ENCODE measurements at places on chromosomes 2 and 18.

- DNase-seq: no peak
Measured at GRCh38 chr2:168175469-168175868, 71.9 kb downstream of the STK39 start.

DNA sequence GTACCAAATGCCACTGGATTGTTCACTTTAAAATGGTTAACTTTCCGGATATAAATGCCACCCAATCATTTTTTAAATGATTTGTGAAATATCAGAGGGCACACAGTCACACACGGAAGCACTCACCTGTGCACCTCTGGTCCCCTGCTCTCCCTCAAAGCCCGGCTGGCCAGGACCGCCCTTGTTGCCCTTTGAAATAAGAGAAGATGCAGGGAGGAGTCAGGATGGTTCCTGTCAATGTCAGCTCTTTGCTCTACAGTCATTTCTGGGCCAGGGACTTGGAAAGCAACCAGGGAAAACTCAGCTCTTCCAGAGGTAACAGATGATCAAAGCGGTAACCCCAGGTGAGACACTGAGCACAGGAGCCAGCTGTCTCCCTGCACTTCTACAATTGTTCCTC lies 60.7 kb downstream of the COL6A3 start:
- no peak for DNase-seq

- DNase-seq: no peak
Measured at GRCh38 chr18:13006531-13007247, 15.5 kb downstream of the CEP192 start.

DNA sequence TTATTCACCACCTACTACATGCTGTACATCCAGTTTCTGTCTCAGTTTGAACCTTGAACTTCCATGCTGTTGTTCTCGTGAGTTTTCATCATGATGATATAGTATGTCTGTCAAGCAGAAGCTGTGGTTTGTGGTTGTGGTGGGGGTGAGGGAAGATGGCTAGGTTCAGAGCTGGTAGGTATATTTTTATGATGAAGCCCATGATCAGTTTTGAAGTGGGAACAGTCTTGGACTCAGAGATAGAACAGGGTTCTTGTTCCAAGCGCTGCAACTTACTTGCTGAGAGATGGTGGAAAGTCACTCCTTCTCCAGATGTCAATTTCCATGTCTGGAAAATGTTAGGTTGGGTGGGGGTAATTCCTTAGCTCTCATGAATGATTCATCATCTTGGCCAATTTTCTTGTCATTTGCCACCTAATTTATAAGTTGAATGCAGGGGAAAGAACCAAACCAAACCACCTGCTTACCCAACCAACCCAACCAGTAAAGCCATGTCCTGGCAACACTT lies 21.6 kb downstream of the PMAIP1 start:
- DNase-seq: peak; percentile 27

GRCh38 chr18:5975111-5976002 lies 80.0 kb upstream of the TMEM200C start:
- DNase-seq: no peak

DNA sequence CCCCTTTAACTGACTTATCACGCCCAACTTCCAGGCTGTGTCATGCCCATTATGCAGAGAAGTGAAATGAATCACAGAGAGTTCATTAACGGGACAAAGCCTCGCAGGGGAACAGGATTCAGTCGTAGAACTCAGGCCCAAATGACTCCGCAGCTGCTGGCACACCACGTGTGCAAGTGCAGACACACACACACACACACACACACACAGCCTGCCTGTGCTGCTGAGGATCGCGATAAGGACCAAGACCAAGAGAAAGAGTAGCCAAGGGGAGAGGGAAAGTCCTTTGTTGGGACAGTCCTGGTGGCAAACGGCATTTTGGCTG lies 90.0 kb upstream of the TAF1B start:
- DNase-seq: peak; percentile 81

- no peak for DNase-seq
Measured at GRCh38 chr2:18777250-18777812, 188.0 kb upstream of the NT5C1B start.

DNA sequence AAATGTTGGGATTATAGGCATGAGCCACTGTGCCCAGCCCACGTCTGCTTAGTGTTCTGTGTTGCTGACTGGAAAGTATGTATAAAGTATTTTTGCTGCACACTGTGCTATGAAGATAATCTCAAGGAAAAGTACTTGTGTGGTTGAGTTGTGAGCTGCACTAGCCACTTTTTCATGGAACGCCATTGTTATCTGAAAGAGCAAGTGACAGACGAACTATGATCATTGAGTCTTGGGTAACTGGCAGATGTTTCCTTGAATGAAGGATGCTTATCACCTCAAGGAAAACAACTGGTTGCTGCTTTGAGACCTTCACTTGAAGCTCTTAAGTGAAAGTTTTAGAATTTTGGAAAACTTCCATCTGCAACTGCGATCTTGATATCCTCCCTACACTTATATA lies 82.2 kb upstream of the KCTD1 start:
- DNase-seq: no peak

- DNase-seq: no peak
Measured at GRCh38 chr2:180307096-180307495, 300.0 kb upstream of the CWC22 start.

- no peak for DNase-seq
Measured at GRCh38 chr2:17271416-17271815, 246.8 kb downstream of the RAD51AP2 start.

DNA sequence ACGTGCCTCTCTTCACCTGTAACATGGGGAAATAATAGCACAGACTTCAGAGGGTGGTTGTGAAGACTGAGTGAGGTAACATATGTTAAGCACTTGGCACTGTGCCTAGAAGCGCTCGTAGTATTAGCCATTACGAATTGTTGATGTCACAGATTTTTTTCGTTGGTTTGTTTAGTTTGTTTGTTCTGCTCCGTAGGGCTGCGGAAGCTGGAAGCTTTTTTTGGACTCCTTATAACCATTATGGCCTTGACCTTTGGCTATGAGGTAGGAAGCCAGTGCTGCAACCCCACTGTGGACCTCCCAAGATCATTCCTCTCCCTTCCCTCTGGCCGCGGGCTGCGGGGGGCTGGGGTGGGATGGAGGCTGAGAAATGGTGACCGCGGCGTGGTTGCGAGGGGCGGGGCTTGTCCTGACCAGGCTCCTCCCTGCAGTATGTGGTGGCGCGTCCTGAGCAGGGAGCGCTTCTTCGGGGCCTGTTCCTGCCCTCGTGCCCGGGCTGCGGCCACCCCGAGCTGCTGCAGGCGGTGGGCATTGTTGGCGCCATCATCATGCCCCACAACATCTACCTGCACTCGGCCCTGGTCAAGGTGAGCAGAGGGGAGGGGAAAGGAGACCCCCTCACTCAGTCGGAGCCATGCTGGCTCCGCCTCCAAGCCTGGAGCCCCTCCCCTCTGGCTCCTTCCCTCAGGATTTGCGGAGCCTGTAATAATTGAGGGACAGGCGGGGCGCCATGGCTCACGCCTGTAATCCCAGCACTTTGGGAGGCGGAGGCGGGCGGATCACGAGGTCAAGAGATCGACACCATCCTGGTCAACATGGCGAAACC lies 5.5 kb downstream of the SLC11A1 start:
- DNase-seq: no peak

DNA sequence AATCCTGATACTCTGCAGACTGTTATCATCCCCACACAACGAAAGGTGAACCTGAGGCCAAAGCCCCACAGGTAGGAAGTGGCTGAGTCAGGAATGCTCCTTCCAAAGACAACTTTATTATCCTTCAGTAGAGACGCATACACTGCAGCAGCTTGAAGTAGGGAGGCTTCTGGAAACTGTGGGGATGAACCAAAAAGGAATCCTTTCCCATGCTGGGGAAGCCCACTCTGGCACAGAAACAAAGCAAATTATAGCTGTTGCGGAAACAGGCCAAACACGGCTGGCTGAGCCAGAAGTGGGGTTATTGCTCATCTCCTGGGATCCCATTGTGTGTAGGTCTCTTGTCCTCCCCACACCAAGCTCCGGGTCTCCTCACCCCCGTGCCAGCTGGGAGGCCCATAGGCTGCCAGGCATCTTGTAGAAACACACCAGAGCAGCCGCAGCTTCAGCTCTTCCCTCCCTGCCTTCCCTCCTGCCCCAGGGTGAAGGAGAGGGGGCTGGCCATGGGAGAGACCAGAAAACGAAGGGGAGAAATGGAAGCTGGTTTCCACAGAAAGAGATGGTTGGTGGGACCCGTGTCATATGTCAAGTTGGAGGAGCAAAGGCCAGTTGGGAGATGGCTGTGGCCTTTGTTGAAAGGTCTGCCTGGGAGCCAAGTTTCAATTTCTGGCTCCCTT lies 176.9 kb upstream of the NABP1 start:
- DNase-seq: no peak

- DNase-seq: no peak
Measured at GRCh38 chr2:26640331-26640745, 828 bp downstream of the CIB4 start.

DNA sequence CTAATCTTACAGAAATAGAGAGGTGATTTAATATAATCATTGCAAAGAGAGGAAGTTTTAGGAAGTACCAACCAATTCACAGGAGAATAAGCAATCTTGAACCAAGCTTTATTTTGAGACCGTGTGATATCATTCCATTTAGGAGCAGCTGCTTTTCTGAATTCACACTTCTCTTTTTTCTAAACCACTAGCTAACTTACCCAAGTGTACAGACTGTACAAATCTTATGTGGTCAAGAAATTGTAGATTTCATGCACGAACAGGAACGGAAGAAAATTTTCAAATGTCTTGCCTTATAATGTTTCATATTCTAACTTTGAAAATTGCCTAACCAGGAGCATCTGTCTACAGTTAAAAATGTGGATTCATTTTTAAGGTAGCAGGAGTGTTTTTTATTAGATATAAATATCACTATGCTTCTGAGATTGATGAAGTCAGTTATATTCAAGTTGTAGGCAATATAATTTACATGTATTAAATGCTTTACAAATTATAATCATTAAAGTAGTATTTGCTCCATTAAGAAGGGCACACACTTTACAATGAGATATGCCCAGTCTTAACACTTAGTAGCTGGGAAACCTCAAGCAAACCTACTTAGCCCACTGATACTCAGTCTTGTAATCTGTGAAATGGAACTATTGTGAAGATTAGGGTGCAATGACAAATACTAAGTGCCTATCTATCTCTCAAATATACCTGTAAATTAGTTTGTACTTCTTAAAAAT lies 302.2 kb upstream of the STON1 start:
- DNase-seq: no peak

DNA sequence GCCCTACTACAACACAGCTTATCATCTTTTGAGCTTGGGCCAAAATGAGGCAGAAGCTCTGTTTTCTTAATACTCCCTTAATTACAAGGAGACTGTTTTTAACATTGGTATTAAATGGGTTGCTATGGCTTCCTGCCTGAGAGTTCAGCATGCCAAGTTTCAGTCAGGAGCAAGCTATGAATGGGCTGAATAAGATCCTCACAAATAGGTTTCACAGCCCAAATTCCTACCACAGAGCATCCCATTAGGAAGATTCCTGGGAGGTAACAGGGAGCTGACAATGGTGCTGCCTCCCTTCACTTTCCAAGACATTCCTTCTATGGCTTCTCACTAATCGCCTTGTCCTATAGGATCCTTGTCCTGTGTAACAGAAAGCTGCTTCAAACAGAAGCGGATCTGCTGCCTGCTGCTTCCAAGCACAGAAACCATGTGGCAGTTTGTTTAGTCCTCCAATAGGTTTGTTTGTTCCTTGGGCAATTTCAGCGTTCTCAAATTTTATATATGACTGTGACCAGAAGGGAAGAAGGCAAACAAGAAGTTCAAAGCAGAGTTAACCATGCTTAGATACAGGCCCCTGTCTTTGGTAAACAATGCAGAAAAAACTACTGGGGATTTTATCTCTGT lies 70.9 kb downstream of the NCKAP5 start:
- no peak for DNase-seq

GRCh38 chr2:98647636-98648035 lies 39.2 kb downstream of the UNC50 start:
- DNase-seq: no peak

DNA sequence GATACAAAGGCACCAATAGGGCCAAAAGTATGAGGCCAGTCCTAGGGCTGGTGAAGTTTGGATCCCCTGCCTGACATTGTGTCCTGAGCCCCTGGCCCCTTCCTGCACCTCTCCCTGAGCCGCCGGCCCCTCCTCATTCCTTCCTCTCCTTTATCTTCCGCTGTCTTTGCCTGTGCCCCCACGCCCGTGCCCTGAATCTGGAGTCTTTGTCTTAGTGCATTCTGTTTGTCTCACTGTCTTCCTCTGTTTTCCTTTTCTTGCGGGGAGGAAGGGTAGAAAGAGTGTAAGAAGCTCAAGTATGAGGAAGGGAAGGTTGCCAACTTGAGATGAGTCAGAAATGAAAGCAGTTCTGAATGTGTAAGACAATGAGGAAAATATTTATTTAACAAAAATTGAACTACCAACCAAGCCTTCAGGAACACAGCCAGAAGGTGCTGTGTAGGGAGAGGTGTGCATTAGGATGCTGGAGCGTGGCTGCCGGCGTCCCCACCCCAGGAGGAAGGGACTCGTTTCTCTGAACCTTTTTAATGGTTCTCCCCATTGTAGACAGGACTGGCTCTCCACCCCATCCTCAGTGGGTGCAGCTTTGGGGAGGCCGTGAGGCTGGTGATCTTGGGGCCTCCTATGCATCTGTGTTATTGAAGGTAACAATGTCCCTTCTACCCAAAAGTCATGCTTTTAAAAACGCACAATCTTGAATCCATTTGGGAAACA lies 133.1 kb downstream of the NEDD4L start:
- no peak for DNase-seq

GRCh38 chr2:148528356-148529064 lies 116.0 kb upstream of the EPC2 start:
- peak; percentile 39 for DNase-seq

GRCh38 chr18:79599441-79599931 lies 80.1 kb upstream of the CTDP1 start:
- DNase-seq: no peak

DNA sequence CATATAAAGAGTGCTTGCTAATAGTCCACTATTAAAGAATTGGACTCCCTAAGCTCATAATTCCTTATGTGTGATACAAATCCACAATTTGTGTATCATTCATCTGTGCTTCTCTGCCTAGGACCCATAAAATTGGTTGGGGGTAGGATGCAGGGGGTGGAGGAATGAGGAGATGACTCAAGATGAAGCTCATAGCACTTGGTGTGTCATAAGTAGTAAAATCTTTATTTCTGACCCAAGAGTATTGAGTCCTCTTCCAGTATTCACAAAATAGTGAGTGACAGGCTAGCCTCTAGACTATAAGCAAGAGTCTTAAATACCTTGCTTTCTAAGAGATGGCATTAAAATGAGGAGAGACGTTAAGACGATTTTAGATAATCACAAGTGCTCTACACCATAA lies 390.9 kb upstream of the CDH19 start:
- no peak for DNase-seq

GRCh38 chr18:6414723-6415417 lies at the start of gene L3MBTL4:
Gene L3MBTL4, minus strand, starts transcription at chr18:6414911. Its CDS starts 103,286 bp downstream, at chr18:6311625.
- no peak for DNase-seq

GRCh38 chr2:25649786-25650185 lies 23.6 kb downstream of the DTNB start:
- DNase-seq: no peak

GRCh38 chr18:49609256-49610021 lies 47.6 kb downstream of the LIPG start:
- no peak for DNase-seq
